PC-3 (cell line): ENCODE measurements at places on chromosomes 16 and 17. TPM values are rescaled to one million over a fixed set of nuclear protein-coding genes. Genes with fewer than 3 reads are reported as not detected.

KIF2B gene
- not detected in 2 replicates for total RNA-seq

DNA sequence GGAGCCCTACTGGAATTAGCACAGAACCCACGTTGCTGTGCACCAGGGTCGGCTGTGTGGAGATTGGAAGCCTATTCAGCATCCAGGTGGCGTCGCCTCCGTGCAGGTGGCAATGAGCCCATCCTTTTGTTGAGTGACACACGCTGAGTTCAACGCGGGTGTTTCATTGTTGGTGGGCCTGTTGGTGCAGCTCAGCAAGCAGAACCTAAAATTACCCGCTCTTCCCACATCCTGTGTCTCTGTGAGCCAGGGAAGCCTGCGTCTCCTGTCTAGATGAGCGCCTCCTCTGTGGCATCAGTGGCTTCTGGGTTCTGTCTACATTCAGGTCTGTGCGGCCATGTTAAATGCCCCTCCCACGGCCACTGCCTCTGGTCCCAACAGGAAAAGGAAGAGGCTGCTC, 14.5 kb downstream of the CD2BP2 start:
- no peak for DNase-seq

GRCh38 chr17:60082946-60083471, 4.3 kb upstream of the HEATR6 start:
- no peak for DNase-seq

- DNase-seq = no peak
These were observed 595.7 kb upstream of the CDH5 start for GRCh38 chr16:65770752-65771151.

GRCh38 chr16:84136331-84137125, 8.4 kb downstream of the HSDL1 start:
- DNase-seq = no peak

MYO15A gene
- 0.26 TPM in 1 of 2 replicates, not detected in the other for total RNA-seq

- DNase-seq = peak; percentile 32
These were observed 31.8 kb downstream of the USP7 start for GRCh38 chr16:8931859-8932258.

DNA sequence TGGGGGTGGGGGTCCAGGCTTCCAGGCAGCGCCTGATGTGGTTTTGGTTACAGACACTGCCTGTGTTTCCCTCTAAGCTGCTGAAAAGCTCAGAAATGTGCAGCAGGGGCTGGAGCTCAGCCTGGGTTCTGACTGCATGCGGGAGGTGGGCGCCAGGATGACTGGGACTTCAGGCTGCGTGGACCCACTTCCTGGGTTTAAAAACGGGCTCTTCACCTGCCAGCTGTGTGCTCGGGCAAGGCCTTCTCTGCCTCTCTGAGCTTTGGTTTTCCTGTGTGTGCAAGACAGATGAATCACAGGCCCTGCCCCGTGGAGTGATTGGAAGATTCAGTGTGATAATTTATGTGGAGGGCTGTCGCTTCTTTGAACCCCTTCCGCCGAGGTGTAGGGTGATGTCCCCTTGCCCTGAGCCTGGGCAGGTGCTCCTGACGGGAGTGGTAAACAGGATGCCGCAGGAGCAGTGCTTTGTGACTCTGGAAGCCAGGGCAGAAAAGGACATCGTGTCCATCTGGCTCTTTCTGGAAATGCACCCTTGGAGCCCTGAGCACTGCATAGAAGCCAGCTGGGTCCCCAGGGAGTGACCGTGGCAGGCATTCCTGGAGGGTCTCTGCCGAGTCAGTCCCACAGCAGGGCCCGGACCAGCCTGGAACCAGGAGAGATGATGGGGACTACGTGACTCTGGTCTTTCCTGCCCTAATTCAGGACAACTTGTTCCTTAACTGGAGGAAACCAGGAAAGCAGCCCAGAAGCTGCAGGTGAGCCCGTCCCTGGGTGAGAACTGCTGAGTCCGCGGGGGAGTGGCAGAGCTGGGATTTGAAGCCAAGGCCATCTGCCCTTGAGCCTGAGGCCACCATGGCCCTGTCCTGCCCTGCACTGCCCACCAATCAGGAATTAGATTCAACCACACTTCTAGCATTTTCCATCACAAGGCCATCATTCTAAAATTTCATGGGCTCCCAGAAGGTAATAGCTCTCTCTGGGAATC, 28.5 kb upstream of the SLC7A5 start:
- no peak for DNase-seq

LLGL1 gene
- total RNA-seq = 47.4 and 60.6 TPM in 2 replicates

GRCh38 chr17:75245011-75245410, 16.4 kb downstream of the GGA3 start:
- DNase-seq = no peak

DNA sequence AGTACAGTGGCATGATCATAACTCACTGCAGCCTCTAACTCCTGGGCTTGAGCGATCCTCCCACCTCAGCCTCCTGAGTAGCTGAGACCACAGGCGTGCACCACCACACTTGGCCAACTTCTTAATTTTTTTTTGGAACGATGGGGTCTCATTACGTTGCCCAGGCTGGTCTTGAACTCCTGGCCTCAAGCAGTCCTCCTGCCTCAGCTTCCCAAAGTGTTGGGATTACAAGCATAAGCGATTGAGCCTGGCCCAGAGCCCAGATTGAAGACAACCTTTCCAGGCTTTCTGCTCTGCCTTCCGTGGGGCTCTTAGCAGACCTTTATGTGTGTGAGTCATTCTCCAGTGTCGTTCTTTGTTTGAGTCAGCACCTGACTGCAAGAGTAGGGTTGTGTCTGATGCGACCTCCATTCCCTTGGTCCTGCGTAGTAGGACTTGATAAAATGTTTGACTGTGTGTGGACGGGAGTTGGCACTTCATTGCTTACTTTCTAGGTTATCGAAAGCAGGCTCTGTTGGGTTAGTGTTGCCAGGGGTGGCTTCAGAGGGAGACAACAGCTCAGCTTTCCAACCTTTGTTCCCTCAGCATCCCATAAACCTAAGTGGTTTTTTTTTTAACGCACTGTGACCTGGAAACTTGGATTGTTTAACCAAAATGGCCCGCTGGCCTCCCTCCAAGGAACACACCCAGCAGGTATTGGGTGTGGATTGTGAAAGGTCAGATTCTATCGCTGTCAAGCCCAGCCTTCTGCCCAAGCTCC, 26.4 kb downstream of the EEF2K start:
- peak; percentile 89 for DNase-seq

DNA sequence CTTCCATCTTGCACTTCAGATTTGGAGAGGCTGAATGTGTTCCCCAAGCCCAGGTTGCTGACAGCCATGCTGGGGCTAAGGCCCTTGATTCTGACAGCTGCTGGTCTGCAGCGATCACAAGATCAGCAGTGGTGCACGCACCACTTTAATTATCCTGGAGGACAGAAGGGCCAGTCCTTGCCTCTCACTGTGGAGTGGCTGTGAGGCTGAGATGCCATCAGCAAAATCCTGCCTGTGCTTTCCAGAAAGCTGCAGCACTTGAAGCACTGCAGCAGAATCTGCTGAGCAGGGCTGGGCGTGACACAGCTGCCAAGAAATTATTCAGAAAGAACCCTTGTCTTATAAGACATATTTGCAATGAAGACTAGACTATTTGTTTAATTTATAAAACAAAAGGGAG, 37.1 kb downstream of the NUP93 start:
- no peak for DNase-seq

TNRC6A gene
- total RNA-seq = 16.2 and 20.3 TPM in 2 replicates

DNA sequence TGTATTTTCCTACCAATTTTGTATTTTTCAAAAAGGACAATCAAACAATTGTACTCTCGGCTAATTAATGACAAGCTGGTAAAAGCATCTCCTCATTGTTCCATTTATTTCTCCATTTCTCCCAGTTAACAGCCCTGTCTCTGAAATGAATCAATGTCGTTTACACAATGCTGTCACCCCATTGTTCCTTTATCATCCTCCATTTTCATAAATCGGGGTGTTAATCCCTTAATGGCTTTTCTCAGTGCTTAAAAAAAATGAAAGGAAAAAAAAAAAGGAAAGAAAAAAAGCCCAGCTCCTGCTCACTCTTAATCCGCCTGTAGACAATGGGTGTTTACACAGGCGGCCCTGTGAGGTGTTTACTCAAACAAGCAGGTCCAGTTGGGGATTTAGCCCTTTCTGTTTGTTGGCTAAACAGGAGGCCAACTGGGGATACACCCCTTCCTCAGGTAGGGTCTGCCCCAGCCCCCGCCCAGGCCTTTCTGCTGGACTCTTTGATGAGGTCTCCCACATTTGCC, 86.8 kb upstream of the SALL1 start:
- no peak for DNase-seq

GRCh38 chr17:8222630-8223355, 12.4 kb upstream of the AURKB start:
- peak; percentile 88 for DNase-seq

DNA sequence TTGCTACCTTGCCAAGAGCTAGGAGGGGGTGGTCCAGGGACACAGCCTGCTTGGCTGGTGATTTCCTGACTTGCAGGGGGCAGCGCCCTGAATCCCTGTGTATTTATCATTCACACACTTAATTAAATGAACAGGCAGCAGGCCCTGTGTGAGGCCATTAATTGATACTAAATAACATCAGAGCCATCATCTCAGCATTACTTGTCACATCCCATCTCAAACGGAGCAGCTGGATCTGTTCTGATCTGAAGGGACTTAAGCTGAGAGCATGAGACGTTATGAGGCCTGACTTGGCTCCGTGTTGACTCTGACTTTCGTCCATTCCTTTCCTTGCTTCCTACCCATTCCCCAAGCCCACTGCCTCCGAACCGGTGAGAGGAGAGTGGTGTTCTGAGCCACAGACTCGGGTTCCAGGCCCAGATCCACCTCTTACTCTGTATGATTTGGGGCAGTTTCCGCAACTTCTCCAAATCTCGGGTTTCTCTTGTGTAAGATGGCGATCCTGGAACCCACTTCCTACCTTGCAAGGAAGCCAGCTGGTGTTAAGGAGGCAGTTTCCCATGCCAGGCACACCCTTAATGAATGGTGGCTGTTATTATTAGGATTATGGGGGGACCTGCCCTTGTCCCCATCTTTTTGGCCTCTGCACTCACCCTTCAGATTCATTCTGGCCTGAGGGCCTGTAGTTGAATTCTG, 33.8 kb downstream of the CACNA1G start:
- DNase-seq = no peak

- DNase-seq = no peak
These were observed 18.2 kb downstream of the DHX38 start for GRCh38 chr16:72111657-72112451.

MT1G gene
- total RNA-seq = not detected in 2 replicates
